ENCODE measurements at places on chromosomes 1 and 21. TPM values are rescaled to one million over a fixed set of nuclear protein-coding genes. Genes with fewer than 3 reads are reported as not detected.

- no peaks in the 10 kb centered on the region for H3K27me3 ChIP-seq
- no peak overlapping the region for H3K4me3 ChIP-seq
- no peaks in the 10 kb centered on the region for H3K36me3 ChIP-seq
- H3K4me1 ChIP-seq: peaks cover 3% of the 10 kb centered on the region
- no peak overlapping the region for H3K27ac ChIP-seq
Observed at GRCh38 chr1:192756314-192756713, 52.5 kb upstream of the RGS2 start.

DNA sequence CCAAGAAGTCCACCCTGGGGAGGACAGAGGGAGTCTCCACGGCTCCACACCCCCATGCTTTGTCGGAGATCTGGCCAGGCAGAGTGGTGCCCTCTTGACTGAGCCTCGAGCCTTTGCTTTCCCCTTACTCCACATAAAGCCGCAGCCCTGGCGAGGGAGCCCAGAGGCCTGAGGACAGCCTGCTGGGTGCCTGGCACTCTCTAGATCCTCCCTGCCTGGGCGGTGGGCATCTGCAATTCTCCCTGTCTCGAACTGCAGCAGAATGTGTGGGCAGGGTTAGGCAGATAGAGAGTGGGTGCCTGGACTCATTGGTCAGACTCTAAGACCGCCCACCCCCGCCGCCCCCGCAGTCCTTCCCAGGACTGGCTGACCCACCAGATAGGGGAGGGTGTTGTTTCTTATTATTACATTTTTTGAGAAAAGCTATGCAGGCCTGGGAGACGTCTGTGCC lies 13.9 kb downstream of the EPHX1 start:
- no peaks in the 10 kb centered on the region for H3K36me3 ChIP-seq
- no peaks in the 10 kb centered on the region for H3K27me3 ChIP-seq
- no peak for DNase-seq
- no peak overlapping the region for H3K4me3 ChIP-seq

DNA sequence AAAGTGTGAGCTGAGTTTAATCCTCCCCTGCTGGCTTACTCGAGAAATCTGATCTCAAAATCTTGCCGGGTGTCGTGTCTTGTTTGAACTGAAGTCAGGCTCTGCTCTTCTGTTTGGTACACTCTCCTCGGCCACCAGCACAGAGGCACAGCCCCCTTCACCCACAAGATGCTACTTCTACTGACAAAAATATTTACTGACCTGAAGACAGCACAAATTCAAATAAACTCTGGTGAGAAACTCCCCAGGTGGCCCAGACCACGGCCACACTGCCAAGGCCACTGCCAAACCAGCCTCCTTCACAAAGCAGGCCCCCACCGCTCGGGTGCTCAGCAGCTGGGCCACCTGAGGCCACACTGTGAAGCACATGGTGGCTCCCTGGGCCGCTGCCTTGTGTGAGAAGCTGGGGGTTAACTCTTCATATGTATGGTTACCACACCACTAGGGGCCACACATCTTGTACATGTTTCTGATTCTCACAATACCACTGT lies 80.6 kb downstream of the TGFBR3 start:
- no peak for DNase-seq
- no peak overlapping the region for H3K4me3 ChIP-seq
- no peak overlapping the region for H3K27ac ChIP-seq

DNA sequence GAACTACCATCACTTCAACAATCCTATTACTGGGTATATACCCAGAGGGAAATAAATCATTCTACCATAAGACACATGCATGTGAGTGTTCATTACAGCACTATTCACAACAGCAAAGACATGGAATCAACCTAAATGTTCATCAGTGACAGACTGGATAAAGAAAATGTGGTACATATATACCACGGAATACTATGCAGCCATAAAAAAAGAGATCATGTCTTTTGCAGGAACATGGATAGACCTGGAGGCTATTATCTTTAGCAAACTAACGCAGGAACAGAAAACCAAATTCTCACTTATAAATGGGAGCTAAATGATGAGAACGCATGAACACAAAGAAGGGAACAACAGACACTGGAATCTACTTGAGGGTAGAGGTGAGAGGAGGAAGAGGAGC lies 39.0 kb downstream of the KIAA0319L start:
- no peak for DNase-seq
- no peak overlapping the region for H3K27ac ChIP-seq
- no peaks in the 10 kb centered on the region for H3K4me1 ChIP-seq

- no peaks in the 10 kb centered on the region for H3K4me1 ChIP-seq
- H3K27me3 ChIP-seq: no peaks in the 10 kb centered on the region
- no peak for DNase-seq
- H3K36me3 ChIP-seq: no peaks in the 10 kb centered on the region
- H3K4me3 ChIP-seq: no peak overlapping the region
- H3K27ac ChIP-seq: no peak overlapping the region
Observed at GRCh38 chr1:231665101-231665500, 38.5 kb downstream of the DISC1 start.

- no peak overlapping the region for H3K27ac ChIP-seq
- H3K27me3 ChIP-seq: no peaks in the 10 kb centered on the region
- no peak for DNase-seq
Observed at GRCh38 chr1:203366476-203366875, 15.6 kb upstream of the FMOD start.

GRCh38 chr1:6171548-6172124 lies 8.5 kb downstream of the CHD5 start:
- H3K27me3 ChIP-seq: no peaks in the 10 kb centered on the region
- no peaks in the 10 kb centered on the region for H3K4me1 ChIP-seq
- H3K27ac ChIP-seq: no peak overlapping the region
- DNase-seq: no peak
- H3K4me3 ChIP-seq: no peak overlapping the region
- H3K36me3 ChIP-seq: no peaks in the 10 kb centered on the region

RHOU gene
- 19.1 TPM for total RNA-seq

ARMH1 gene
- total RNA-seq: 18.4 TPM

FMO1 gene
- total RNA-seq: 7.6 TPM

CACNA1S gene
- not detected for total RNA-seq

All from right lobe of liver (tissue), 6 donors.